ENCODE measurements at places on chromosomes 5 and 9.

GRCh38 chr5:114419959-114420358 lies 58.1 kb downstream of the KCNN2 start:
- DNase-seq: no peak

GRCh38 chr5:68465133-68465532 lies 249.6 kb downstream of the PIK3R1 start:
- no peak for DNase-seq

DNA sequence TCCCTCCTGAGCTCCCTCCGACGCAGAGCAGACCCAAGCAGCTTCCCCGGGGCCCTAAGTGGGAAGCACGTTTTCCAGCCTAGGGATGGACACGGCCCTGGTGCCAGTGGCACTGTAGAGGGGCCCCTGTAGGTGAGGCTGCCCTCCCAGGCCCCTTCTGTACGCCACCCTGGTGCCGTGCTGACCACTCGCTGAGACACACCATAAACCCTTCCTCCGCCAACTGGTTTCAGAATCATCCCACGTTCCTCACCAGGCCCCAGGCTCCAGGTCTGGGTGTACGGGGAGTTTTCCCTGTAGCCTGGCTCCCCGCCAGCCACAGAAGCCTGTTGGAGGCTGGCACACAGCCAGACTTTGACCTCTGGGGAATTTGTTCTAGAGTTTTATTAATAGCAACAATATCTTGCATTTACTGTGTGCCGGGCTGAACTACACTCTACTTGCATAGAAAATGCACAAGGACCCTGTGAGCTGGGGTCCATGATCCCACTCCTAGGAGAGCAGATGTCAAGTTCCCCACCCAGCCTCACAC lies 18.2 kb upstream of the WDR38 start:
- no peak for DNase-seq

GRCh38 chr9:134271338-134272301 lies 54.6 kb upstream of the RXRA start:
- no peak for DNase-seq

DNA sequence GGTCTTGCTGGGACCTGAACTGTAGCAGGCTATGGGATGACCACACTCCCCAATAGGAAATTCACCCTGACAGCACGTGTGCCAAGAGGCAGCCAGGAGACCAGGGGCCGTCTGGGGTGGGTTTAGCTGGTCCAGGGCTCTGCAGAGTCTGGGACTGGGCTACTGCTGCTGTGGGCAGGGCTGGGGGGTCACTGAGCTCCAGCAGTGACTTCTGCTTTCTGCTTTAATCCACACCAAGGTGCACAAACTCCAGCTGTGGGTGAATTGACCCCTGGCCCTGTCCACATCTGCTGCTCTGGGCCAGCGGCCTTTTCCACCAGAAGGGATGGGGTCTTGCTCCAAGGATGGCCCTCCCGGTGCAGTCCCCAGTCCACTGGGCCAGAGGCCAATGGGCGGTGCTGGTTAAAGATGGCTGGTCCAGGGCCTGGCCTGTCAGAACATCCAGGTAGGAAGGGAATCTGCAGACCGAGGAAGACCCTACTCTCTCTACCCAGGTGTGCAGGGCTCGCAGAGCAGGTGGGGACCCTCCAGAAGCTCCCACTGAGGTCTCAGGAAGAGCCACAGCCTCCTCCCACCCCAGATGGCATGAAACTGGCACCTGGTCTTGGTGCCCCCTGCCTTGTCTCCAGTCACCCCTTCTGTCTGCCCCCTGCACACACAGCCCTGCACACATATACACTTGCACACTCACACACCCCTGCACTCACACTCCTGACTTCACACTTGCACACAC lies 28.0 kb downstream of the GLT6D1 start:
- DNase-seq: no peak

DNA sequence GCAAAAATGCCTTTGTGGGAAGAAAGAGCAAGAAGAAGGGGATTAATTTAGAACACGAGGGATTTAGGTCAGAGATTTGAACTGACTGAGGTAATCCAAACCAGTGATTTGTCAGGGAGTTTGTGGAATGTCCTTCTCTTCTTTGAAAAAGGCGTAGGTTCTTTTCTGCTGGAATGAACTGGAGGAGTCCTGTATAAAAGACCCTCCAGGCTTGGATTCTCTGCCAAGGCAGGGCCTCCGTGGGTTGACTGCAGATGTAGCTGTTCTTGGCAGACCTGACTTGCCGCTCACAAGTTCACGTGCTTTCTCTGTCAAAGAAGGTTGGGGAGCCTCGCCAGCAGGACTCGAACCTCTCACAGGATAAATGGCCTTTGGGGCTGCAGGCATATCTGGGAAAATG lies 62.8 kb upstream of the STC2 start:
- DNase-seq: no peak
